Effector memory CD8-positive, alpha-beta T cell (primary cell): ENCODE measurements at places on chromosomes 5 and 9.

DNA sequence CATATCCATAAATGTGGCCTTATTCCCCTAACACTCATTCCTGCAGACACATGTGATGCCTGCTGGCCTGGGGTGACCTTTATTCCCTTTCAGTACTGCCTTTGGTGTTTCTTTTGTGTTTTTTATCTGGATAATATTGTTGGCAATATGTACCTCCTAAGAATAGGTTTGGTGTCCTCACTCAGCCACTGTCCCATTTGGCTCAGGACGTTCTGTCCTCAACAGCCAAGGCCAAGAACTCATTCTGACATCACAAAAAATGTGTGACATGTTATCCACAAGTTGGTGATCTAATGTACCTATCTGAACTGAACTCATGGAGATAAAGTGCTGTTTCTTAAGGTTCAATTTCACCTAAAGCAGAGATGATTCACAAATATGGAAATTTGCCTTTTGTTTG is 142.9 kb upstream of the GRAMD2B start:
- no peaks in the 10 kb centered on the region for H3K36me3 ChIP-seq
- H3K27me3 ChIP-seq = peaks cover 18% of the 10 kb centered on the region
- no peak overlapping the region for H3K4me3 ChIP-seq
- H3K4me1 ChIP-seq = no peaks in the 10 kb centered on the region
- no peak overlapping the region for H3K27ac ChIP-seq

DNA sequence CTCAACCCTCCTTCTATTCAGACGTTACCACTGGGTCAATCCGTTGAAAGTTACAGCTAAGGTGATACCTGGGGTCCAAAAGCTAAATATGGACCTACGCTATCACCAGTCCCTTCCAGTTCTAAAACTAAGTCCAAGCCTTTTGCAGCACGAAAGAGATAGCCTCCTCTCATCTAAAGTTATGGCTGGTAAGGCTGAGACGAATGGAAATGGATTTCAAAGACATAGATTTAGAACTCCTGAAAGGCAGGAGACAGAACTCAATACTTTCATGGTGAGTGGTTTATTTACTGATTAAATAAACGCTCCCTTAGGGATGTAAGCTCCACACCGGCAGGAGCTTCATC is 751 bp upstream of the RIC1 start:
- peak overlapping the region; percentile 95 for H3K27ac ChIP-seq
- no peaks in the 10 kb centered on the region for H3K27me3 ChIP-seq
- H3K36me3 ChIP-seq = peaks cover 16% of the 10 kb centered on the region
- H3K4me1 ChIP-seq = peaks cover 56% of the 10 kb centered on the region
- no peak for DNase-seq

DNA sequence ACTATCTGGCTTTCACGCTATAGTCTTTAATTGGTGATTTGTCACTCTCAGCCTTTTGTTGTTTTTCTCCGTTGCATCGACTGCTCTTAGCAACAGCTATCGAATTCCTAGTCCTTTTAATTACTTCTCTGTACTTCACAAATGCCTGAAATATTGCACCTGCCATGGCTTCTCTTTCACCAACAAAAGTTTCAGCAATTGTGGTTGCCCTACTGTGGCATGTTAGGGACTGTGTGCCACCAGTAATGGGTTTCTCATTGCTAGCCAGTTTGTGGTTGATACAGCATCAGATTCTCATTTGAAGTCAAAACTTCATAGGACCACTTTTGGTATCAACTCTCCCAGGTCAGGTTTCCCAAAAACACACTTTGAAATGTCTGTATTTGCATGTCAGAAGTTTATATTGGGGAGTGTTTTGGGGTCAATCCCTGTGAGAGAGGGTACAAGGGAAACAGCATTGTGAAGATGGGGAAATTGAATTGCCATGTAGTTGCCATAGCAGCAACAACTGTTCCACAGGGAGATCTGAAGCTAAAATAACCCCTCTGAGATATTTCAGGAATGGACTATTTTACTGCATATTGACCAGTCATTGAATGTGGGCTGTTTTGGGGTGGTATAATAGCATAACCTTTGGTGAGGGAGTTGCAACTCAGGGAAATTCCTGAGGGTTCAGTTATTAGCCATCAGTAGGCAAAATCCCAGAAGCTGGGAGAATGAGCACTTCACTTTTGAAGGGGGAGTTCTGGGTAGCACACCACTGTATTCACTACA is 99.2 kb downstream of the WDR70 start:
- no peak overlapping the region for H3K4me3 ChIP-seq
- H3K27ac ChIP-seq = no peak overlapping the region
- H3K36me3 ChIP-seq = peaks cover 30% of the 10 kb centered on the region
- DNase-seq = no peak

DNA sequence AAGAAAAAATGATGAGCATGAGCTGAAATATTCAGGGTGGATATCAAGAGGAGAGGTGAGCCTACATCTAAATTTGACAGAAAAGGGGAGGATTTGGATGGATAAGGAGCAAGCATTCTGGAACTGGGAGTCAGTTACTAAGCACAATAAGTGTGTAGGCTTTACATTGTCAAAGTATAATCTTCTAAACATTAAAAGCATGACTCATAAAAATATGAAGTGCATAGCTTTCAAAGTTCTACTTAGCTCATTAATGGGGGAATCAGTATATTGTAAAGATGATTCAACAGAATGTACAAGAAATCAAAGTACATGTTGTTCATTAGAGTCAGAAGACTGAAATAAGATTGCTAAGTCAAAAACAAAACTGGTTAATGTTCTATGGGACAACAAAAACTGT is 248.0 kb upstream of the GAS1 start:
- no peaks in the 10 kb centered on the region for H3K36me3 ChIP-seq
- peaks cover 2% of the 10 kb centered on the region for H3K4me1 ChIP-seq
- no peak overlapping the region for H3K27ac ChIP-seq
- no peak overlapping the region for H3K4me3 ChIP-seq

DNA sequence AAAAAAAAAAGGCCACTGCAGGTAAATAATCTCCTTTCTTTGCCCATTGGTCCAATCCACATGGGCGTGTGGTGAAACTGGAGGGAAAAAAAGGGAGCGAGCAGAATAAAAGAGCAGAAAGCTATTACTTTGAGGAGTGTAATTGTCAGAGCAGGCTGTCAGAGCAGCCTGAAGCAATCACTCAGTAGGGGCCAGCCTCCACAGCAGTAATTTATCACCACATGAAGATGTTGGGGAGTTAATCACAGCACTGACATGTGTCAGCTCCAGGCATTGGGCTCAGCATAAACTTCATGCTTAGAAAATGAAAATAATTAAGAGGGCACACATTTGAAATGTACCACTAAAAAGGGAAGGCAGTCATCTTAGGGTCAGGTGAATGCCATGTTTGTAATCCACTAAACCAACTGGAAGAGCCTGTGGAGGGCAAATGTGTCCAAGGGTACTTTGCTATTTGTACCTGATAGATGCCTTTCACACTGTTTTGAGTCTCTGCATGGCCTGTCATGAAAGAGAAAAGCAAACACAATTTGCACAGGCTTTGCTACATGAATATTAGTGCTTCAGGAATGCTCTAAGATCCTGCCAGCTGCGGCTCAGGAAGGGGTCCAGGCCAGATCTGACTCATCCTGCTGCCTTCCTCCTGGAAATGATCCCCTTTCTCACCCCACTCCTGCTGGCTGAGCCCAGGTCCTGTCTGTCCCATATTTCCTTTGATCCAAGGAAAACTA is 2.9 kb upstream of the PTGER4 start:
- no peaks in the 10 kb centered on the region for H3K27me3 ChIP-seq
- peak overlapping the region; percentile 36 for H3K4me3 ChIP-seq
- peak overlapping the region; percentile 77 for H3K27ac ChIP-seq
- DNase-seq = no peak
- peaks cover 33% of the 10 kb centered on the region for H3K36me3 ChIP-seq
- peaks cover 52% of the 10 kb centered on the region for H3K4me1 ChIP-seq

- H3K4me1 ChIP-seq = peaks cover 36% of the 10 kb centered on the region
- H3K27me3 ChIP-seq = no peaks in the 10 kb centered on the region
- DNase-seq = peak; percentile 71
- H3K4me3 ChIP-seq = peak overlapping the region; percentile 93
These were observed 5.8 kb upstream of the ST6GALNAC6 start for GRCh38 chr9:127905004-127905728.

GRCh38 chr9:134773842-134774241 is 106.8 kb upstream of the FCN2 start:
- H3K4me1 ChIP-seq = no peaks in the 10 kb centered on the region
- H3K36me3 ChIP-seq = peaks cover 6% of the 10 kb centered on the region
- H3K27ac ChIP-seq = no peak overlapping the region
- H3K27me3 ChIP-seq = no peaks in the 10 kb centered on the region
- no peak for DNase-seq

DNA sequence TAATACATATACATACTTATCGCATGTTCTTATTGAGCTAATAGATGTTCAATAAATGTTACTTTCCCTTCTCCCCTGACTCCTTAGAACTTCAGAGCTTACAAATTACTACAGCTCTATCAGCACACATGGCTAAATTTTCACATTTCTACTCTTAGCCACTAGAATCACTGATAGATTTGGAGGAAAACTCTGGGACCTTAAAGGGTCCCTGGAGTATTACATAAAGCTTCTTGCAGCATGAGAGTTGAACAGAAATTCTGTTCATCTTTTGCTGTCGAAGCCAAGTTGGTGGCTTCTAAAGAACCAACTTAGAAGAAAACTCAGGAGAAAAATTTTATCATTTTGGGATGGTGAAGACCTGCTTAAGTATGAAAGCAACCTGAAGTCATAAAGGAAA is 15.5 kb downstream of the B4GALT1 start:
- no peak for DNase-seq
- peak overlapping the region; percentile 91 for H3K27ac ChIP-seq
- peaks cover 61% of the 10 kb centered on the region for H3K36me3 ChIP-seq

GRCh38 chr5:148778882-148779281 is 47.5 kb upstream of the ADRB2 start:
- no peaks in the 10 kb centered on the region for H3K4me1 ChIP-seq
- peaks cover 20% of the 10 kb centered on the region for H3K27me3 ChIP-seq
- H3K27ac ChIP-seq = no peak overlapping the region
- no peak for DNase-seq

DNA sequence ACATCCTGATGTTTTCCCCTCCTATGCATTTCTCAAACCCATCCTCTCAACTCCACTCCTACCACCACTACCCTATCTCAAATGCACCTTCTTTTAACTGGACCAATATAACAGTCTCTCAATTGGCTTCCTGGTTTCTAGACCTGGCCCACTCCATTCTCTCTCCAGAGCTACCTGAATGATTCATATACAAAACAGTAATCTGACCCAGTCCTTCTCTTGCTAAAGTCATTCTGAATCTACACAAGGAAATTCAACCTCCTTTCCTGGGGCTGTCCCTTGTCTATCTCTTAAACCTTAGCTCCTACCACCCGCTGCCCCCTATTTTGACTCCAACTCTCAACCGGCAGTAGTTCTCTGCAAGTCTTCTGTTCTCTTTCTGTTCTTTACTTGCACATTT is 97.2 kb downstream of the PCSK1 start:
- peaks cover 24% of the 10 kb centered on the region for H3K27me3 ChIP-seq
- no peak for DNase-seq
- H3K36me3 ChIP-seq = no peaks in the 10 kb centered on the region

- no peak overlapping the region for H3K27ac ChIP-seq
- H3K4me1 ChIP-seq = no peaks in the 10 kb centered on the region
- no peaks in the 10 kb centered on the region for H3K36me3 ChIP-seq
- H3K27me3 ChIP-seq = no peaks in the 10 kb centered on the region
- DNase-seq = no peak
These were observed 425.3 kb upstream of the CDH6 start for GRCh38 chr5:30768056-30768690.

DNA sequence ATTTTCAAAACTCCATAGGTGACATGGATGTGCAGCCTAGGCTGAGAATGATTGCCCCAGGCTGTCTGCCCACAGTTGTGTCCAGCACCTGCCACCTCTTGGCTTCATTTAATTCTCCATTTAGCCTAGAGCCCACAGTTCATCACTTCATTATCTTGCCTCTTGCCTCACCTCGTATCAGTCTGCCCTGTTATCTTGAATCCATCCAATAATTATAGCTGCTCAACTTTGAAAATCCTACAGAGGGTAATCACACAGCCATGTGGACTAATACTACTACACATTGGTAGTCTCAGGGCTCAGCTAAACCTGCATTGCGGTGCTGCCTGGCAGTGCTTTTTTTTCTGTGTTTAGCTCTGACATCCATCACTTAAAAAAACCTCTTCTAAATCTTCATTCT is 7.4 kb downstream of the UGCG start:
- no peaks in the 10 kb centered on the region for H3K27me3 ChIP-seq
- peaks cover 50% of the 10 kb centered on the region for H3K4me1 ChIP-seq
- no peak overlapping the region for H3K27ac ChIP-seq

- H3K4me1 ChIP-seq = no peaks in the 10 kb centered on the region
- H3K27ac ChIP-seq = no peak overlapping the region
- H3K36me3 ChIP-seq = peaks cover 3% of the 10 kb centered on the region
- DNase-seq = no peak
- peaks cover 25% of the 10 kb centered on the region for H3K27me3 ChIP-seq
These were observed 8.7 kb upstream of the SH3PXD2B start for GRCh38 chr5:172463031-172463430.

DNA sequence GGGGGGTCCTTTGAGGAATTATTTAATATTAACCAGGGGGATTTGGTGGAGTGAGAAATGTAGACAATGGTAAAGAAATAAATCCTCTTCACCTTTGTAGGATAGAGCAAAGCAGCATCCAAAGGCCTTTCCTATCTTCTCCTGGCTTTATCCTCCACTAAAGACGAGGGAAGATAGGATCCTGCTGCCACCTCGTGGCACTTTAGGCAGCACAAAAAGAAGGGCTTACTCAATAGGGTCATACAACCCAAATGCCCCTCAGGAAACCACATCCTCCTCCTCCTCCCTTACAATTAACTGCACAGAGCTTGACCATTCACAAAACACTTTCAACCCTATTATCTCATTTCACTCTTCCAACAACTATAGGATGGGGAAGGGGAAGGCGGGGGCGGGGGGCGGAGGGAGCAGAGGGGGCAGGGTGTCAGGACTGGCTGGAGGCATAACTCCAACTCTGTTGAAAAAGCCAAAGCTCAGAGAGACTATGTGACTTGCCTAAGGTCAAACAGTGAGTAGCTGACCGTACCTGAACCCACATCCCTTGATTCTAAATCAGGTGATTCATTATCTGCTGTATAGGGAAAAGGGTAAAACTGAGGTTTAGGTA is 45.4 kb upstream of the MYOT start:
- peaks cover 10% of the 10 kb centered on the region for H3K27me3 ChIP-seq
- no peak overlapping the region for H3K4me3 ChIP-seq
- H3K4me1 ChIP-seq = no peaks in the 10 kb centered on the region

GRCh38 chr9:37904445-37905130 is 661 bp upstream of the SLC25A51 start:
- peak overlapping the region; percentile 91 for H3K4me3 ChIP-seq
- DNase-seq = no peak
- H3K36me3 ChIP-seq = peaks cover 13% of the 10 kb centered on the region
- H3K4me1 ChIP-seq = peaks cover 19% of the 10 kb centered on the region
- H3K27ac ChIP-seq = peak overlapping the region; percentile 96
